GM13976 (cell line): ENCODE measurements at places on chromosomes 1 and 21.

DNA sequence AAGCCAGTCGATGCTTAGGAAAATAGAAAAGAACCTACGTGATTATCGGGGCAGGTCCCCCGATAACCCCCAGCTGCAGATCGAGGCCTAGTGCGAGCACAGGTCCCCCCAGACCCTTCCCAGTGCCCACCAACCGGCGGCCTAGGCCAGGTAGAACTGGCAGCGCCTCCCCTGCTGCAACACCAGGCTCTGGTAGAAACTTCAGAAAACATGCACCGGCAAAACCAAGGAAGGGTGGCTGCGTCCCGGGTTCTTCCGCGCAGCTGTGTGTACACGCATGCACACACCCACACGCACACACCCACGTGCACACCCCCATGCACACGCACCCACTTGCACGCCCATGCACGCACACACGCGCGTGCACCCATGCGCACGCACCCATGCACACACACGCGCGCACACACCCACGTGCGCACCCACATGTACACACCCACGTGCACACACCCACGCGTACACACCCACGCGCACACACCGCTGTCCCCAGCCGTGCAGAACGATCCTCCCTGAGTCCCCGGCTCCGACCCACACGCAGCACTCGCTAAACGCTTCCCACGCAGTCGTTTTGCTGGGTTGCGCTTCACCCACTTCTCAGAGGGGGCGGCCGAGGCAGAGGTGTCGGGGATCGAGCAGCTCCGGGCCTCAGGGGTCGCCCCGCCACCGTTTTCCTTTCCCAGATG is 5.2 kb downstream of the TSPEAR start:
- DNase-seq: peak; percentile 32

GRCh38 chr1:27990920-27991537 is 31.3 kb downstream of the XKR8 start:
- DNase-seq: no peak

DNA sequence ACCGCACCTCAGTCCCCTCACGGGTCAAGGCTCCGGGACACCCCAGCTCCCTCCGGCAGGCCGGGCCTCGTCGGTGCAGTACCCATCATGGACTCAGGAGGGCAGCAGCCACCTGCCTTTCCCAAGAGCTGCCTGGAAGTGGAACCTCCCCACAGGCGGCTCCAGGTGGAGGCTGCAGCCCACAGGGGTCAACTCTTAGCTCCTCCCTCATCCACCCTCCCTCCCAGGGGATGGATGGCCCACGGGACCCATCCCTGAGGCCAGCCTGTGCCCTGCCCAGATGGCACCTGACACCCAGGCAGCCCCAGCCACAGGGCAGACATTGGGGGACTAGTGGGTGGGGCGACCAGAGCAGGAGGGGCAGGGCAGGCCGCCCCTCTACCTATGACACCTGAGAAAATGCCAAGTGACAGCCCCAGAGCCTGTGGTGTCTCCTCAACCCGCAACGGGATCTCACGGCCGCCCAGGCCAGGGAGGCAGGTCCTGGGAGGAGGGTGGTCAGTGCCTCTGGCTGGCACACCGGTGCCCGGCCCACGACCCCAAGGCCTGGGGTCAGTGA is 1.2 kb upstream of the ARHGEF16 start:
- DNase-seq: peak; percentile 93

DNA sequence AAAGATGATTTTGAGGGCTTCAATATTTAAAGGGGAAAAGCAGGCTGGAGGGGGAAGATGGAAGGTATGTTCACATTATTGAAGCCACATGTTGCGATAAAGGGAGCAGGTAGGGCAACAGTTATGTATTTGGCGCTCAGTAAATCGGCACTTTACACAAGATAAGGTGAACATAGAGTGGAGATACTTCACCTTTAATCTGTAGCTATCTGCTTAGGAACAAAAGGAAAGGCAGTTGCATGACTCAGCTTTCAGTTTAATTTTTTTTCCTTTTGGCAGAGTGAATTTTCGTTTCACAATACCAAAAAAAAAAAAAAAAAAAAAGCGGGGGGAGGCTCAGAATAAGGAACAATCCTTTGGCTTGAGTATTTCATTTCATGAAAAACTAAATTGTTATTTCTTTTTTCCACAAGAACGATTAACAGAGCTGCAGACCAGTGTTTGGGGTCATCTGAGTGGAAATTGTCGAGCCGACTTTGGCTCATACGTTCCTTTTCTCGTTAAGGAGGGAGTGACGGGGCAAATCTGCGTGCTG is 1.1 kb upstream of the COQ8A start:
- DNase-seq: no peak

DNA sequence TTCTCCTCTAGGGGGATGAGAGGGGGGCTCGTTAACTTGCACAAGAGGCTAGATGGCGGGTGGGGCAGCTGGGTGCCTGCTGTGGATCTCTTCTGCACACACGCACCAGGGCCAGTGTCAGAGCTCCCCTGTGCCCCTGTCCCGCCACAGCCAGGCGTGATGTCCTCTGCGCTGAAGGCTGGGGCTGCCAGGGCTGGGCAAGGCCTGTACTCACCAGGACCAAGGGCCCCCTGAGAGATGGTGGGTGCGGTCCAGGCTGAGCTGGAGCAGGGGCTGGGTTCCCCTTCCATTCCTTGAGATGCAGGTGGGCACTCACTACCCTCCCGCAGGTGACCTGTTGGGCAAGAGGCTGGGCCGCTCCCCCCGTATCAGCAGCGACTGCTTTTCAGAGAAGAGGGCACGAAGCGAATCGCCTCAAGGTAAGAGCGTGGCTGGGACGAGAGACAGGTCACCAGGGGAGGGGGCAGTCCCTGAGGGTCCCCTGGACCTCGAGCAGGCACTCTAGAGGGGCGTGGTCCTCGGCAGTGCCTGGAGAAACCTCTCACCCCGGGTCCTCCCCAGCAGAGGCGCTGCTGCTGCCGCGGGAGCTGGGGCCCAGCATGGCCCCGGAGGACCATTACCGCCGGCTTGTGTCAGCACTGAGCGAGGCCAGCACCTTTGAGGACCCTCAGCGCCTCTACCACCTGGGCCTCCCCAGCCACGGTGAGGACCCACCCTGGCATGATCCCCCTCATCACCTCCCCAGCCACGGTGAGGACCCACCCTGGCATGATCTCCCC is 15.2 kb downstream of the SAMD11 start:
- DNase-seq: no peak

- DNase-seq: no peak
Measured at GRCh38 chr1:65050735-65051134, 84.4 kb upstream of the JAK1 start.

DNA sequence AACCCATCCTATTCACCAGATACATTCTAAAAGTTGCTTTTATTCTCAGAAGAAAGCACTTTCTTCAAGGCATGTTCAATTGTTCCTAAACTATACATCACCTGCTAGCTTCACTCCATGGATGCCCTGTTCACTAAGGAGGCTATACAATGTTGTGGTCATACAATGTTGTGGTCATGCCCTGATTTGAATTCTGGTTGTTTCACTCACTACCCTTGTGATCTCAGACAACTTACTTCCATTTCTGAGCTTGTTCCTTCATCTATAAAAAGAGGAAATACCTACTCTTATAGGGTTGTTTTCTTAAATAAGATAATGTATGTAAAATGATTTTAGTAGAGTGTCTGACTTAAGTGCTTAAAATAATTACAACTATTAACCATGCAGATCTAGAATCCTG is 19.7 kb downstream of the EDEM3 start:
- no peak for DNase-seq

- no peak for DNase-seq
Measured at GRCh38 chr1:202011994-202012393, 1.6 kb downstream of the ELF3 start.

- DNase-seq: peak; percentile 22
Measured at GRCh38 chr1:94463765-94464330, 45.7 kb downstream of the ABCD3 start.

DNA sequence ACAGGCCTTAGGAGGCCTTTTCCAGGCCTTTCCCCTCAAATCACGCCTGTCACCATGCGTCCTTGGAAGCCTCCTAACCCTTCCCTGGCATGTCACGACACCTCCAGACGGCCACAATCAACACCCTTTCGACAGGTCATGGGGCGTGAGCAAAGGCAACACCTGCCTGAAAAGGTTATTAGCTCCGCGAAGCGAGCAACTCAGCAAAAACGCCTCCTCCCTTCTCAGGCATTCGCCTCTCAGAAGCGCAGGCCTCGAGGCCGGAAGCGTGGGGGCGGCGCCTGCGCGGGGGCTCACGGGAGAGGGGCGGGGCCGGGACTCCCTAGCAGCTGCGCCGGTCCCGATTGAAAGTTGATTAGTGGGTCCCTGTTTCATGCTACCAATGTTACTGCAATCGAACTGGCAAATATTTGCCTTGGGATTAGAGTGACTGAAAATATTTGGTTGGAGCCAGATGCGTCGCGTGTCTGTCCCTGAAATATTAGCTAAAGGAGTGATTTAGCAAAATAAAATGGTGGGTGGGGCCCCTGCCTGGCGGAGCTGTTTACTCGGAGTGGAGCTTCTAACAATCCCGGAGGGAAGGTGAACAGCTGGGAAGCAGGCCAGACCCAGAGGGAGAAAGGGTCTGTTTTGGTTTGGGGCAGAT is 44.9 kb downstream of the GFI1 start:
- no peak for DNase-seq

DNA sequence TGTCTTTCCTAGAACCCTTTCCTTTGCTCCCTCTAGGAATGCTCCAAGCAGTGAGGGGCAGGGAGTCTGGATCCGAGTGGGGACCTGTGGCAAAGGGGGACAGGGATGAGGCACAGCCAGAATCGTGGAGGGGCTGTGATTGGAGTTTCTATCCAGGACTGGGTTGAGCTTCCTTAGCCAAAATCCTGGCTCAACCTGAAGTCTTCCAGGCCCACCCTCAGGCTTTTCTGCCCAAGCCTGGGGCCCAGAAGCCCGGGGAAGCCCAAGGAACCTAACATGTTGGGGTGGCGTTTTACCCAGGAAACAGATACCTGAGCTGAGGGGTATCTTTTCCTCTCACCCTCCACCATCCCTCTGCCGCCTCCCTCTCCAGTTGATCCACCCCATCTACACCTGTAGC is 5.4 kb downstream of the MYOG start:
- no peak for DNase-seq

DNA sequence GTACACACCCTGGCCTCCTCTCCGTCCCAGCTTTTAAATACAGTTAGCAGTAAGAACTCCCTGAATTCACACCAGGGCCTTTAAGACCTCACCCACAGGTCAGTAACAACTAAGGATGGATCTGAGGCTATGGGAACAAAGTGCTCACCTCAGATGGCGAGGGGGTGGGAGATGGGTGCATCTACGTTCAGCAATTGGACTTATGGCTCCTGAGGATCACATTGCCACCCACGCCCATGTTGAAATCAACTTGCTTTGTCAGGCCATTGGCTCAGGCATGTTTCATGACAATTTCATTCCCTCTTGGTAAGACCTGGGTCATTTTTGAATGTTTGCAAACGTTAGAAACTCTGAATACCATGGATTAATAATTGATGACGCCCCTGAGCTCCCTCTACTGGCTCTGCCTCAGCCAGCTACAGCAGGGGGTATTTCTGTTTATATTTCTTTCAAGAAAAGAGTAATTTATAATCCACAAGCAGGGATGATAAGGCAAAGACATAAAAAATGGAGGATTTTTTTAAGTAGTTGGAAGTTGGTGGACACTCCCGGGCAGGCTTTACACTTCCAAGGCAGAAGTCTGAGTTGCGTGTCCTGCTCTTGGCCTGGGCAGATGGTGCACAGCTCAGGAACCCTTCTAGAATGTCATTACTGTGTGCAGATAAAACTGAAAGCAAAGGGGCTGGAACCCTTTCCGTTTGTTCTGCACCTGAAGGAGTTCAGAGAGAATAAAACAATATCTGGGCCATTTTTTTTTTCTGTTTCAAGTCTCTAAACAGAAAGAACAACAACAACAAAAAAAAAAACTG is 13.7 kb upstream of the LBR start:
- no peak for DNase-seq

DNA sequence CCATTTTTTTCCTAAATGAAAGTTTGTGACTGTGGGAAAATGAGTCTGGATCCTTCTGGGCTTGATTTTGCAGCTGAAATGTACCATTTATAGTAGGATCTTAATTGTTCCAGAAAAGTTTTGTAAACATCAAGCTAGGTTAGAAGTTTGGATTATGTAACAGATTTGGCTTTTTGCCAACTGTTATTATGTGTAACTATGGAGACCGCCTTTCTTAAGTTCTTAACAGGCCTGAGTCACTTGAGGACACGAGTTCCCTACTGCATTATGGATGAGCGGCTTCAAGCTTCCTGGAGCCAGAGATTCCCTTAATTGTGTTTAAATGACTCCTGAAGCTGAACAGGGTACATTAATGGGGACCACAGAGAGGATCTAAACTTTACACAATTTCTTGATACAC is 22.2 kb downstream of the SLC25A33 start:
- no peak for DNase-seq

GRCh38 chr1:25110485-25110884 is 121.8 kb downstream of the SYF2 start:
- no peak for DNase-seq

GRCh38 chr21:23725576-23725975 is 1881.7 kb downstream of the MRPL39 start:
- no peak for DNase-seq

- DNase-seq: no peak
Measured at GRCh38 chr1:206144605-206145004, 27.4 kb upstream of the AVPR1B start.

DNA sequence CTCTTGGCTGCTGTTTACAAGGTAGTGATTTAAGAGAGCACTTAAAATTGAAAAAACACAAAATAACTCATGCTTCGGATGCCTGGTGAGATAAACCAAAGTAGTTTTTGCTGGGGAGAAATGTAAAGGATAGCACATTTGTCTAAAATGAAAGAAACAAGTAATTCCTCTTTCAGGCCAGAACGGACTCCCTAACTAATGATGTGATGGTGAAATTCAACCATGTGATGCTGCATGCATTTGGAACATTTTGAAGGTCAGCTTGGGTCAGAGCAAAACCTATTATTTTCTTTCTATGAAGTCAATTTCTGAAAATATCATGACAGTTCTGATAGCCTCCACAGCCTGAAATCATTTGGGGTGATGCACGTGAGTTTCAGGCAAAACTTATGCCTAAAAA is 27.6 kb downstream of the NMNAT2 start:
- no peak for DNase-seq

- peak; percentile 90 for DNase-seq
Measured at GRCh38 chr1:160205242-160206035, at the start of gene PEA15. Gene PEA15, plus strand, starts transcription at chr1:160205384. Its CDS starts 6,161 bp downstream, at chr1:160211545.

DNA sequence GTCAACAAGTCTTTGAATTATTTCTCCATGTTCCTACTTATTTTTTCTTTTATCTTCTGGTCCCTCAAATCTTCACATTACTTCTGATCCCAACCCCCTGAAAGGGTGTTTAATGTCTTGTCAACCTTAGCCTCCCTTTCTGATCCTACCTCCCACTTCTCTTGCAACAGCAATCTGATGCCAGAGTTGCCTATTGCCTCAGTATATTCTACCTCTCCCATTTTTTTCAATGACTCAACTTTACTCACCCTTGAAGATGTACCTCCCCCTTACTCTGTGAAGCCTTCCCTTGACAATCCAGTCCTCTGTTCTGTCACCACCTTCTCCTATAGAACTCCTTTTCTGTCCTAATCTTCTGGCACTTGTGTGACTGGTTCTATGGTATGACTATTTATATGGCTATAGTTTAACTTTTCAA is 99.5 kb upstream of the CD55 start:
- no peak for DNase-seq

GRCh38 chr1:147611021-147611426 is 59.3 kb downstream of the ACP6 start:
- peak; percentile 51 for DNase-seq

GRCh38 chr21:39657091-39657689 is 44.5 kb downstream of the B3GALT5 start:
- DNase-seq: no peak

GRCh38 chr1:71521655-71522264 is 440.9 kb upstream of the ZRANB2 start:
- DNase-seq: no peak

- DNase-seq: no peak
Measured at GRCh38 chr1:81545734-81546133, 255.0 kb upstream of the ADGRL2 start.
